ENCODE measurements at places on chromosomes 2 and 18.

DNA sequence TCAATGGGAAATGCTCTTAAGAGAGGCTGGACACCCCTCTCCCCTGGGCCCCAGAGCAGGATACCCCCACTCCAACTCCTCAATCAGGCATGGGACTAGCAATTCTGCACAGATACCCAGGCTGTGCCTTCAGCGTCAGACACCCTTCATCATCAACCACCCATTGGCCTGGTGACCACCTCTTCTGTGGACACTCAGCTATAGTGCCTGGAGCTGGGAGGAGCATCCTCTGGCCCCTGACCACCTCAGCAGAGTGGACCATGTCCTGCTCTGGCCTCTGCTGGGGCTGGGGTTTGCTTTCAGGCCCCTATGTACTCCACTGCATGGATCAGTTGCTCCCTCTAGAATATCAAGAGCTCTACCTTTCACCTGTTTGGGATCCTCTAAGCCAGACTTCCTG is 35.1 kb downstream of the TGFA start:
- DNase-seq: no peak

- peak; percentile 66 for DNase-seq
Measured at GRCh38 chr2:43226955-43227829, 786 bp upstream of the ZFP36L2 start.

DNA sequence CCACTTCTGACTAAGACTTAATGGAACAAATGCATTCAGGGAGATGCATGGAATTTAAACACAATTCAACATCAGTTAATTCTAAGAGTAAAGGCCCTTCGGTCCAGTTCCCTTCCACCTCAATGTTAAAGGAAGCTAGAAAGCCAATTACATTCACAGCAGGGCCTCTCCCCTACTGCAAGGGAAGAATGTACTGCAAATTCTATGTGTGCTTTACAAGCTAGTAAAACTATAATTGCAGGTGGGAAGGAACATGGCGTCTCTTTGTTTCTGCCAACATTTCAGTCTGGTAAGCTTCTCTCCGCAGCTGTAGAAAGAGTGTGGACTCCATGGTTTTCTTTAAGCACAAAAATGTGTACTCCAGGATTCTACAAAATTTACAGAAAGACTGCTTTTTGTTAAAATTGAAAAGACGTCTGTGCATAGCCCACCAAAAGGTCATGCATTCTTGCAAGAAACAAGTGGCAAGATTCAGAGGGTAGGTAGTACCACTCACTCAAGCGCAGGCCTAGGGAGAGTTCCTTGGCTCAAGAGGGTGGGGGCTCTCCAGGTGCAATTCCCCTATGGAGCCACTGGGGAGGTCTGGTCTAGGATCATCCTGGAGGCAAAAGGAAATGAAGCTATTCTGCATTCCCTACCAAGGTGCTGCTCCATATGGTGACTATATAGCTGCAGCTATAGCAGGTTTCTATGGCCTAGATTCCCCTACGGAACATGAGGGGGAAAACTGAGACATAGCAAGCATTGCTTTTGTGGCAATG is 127.0 kb upstream of the FZD5 start:
- DNase-seq: peak; percentile 8

DNA sequence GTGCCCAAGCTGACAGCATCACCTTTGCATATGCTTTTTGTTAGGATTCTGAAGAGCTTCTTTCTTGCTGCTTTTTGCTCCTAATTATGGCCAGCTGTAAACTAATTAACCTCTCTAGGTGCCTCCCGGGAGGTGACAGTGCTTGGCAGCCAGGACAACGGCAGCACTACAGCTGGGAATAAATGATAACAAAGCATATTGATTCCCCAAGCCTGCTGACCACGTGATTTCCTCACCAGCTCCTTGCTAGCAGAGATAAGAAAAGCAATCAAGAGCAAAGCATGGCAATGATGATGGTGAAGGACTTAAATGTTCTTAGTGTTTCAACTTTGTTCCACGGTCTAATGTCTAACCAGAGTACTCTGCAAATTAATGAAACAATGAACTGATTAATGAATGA is 1074.4 kb upstream of the GYPC start:
- peak; percentile 40 for DNase-seq

- DNase-seq: no peak
Measured at GRCh38 chr2:147386284-147386683, 458.5 kb upstream of the ACVR2A start.

- no peak for DNase-seq
Measured at GRCh38 chr2:119154076-119154475, 4.5 kb downstream of the C1QL2 start.

GRCh38 chr18:54749291-54749690 is 79.0 kb upstream of the RAB27B start:
- DNase-seq: no peak

DNA sequence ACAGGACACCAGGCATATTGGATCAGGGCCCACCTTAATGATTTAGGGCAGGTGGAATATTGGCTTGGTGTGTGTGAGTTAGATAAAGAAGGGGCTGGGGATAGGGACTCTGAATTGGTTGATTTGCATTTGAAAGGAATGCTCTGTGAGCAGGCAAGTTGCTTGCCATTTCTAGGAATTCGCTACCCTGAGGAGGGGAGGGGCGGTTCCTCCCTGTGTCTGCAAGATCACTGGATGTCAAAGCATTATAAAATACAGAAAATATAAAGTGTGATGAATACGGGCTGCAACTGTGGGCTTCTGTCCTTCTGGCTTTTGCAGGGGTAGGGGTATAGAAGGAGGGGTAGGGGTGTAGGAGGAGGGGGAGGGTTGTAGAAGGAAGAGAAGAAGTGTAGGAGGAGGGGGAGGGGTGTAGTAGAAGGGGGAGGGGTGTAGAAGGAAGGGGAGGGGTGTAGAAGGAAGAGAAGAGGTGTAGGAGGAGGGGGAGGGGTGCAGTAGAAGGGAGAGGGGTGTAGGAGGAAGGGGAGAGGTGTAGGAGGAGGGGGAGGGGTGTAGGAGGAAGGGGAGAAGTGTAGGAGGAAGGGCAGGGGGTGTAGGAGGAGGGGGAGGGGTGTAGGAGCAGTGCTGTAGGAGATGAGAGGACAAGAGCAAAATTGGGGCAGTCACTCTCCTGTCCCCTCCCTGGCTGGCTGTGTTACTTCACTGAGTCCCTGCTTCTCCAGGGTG is 238.0 kb upstream of the COPS8 start:
- DNase-seq: no peak

DNA sequence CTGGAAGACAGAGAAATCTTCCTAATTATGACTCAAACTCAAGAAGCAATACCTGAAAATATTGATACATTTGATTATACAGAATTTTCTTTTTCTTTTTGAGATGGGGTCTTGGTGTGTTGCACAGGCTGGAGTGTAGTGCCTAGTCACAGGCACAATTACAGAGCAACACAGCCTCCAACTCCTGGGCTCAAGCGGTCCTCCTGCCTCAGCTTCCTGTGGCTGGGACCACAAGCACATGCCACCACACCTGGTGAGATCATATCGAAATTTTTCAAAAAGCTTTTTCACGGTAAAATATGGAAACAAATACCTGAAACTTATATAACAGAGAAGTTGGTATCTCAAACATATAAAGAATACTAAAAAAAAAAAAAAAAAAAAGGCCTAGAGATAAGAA is 27.9 kb downstream of the TGFBRAP1 start:
- DNase-seq: no peak

GRCh38 chr2:120771111-120771780 is 35.6 kb downstream of the GLI2 start:
- DNase-seq: no peak

DNA sequence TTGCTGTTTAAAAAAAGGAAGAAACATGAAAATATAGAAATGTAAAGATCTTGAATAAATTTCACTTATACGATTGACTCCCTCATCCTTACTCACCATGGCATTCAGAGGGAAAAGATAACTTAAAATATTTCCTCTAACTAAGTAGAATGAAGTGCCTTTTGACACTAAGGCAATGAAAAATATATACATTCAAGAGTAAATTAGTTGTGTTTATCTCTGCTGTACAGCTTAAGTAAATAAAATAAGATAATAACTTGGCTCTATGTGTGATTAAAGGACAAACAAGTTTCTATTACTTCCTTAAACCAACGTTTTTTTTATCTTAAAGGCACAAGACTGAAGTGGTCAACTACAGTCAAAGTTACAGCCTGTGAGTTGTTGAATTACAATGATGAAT is 142.3 kb upstream of the LRRTM4 start:
- DNase-seq: no peak

GRCh38 chr18:10349561-10349960 is 104.9 kb upstream of the APCDD1 start:
- no peak for DNase-seq

DNA sequence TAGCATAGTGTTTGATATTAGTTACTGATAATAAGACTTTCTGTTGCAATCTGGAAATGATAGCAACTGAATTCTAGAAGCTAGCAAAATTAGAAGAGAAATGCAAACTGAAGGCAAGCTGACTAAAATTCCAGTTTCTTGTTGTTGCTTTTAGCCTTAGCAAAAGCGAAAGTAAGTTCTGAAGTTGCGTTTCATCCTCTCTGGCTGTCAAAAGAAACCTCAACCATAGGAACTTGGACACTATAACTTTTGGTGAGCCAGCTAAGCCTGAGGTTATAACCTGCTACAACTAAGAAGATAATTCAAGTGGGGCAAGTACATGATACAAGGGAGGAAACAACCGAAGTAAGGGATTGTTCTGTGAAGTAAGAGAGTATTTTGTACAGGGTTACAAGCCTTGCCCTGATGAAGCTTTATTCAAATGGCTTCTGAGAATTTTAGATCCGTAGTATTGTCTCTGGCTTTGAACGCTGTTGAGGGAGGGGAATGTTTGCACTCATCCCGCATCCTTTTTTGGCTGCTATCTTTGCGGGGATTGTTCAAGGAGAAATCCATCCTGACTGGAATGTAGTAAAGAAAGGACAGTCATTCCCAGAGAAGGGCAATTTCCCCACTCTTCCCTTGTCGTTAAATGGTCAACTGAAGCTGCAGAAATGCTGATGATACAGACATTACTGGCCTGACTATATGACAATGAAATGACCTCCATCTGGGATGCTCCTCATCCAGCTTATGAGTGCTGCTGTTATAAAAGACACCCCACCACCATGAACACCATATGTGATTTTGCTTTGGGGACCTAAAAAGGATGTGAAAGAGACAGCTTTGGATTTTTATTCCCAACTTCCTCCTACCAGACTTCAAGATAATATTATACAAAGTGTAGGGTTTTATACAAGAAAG is 7.0 kb upstream of the TMX3 start:
- DNase-seq: no peak

GRCh38 chr2:69798909-69799526 is 30.4 kb upstream of the GMCL1 start:
- no peak for DNase-seq

- DNase-seq: peak; percentile 86
Measured at GRCh38 chr2:45823723-45824206, 172.3 kb downstream of the PRKCE start.

DNA sequence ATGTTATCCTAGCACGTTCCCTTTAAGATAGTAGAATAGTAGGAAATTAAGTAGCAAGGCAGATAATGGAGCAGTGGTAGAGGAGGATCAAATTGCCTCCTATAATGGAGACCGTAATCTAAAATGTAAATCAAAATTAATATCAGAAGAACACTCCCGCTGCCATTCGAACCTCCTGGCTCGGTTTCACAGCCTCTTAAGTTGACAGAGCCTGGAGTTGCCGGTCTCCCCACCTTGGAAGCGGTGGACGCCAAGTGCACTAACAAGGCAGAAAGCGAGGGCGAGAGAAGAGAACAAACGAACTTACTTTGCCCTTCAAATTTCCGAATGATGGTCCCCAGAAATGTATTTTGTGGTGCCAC is 450 bp downstream of the KCNH7 start:
- DNase-seq: peak; percentile 68

DNA sequence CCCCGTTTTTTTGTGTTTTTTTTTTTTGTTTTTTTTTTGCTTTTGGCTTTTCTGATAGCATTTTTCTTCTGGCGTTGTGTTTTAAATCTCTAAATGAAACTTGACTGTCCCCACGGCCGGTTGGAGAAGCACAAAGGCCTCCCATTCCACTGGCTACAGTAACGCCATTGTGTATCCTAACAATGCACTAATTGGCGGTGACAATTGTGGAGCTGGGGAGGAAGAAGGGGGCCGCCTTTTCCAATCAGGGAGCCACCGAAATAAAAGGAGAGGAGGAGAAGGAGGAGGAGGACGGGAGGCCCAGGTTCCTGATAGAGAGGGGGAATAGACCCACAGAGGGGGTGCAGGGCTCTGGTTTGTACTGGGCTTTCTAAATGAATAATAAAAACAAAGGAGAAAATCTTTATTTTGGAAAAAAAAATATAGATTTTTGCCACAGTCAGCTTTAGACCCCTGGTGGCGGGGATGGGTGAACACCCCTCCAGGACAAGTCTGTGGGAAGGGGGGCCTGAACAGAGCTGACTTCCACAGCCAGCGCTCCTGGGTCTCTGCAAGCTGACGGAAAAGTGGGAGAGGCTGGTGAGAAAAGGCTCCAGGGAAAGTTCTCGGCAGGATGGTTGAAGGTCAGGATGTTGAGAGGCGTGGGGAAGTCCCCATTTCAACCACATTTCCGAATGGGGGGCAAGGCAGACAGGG is 43.7 kb upstream of the FZD5 start:
- no peak for DNase-seq

GRCh38 chr2:142914507-142915313 is 37.2 kb downstream of the KYNU start:
- no peak for DNase-seq

DNA sequence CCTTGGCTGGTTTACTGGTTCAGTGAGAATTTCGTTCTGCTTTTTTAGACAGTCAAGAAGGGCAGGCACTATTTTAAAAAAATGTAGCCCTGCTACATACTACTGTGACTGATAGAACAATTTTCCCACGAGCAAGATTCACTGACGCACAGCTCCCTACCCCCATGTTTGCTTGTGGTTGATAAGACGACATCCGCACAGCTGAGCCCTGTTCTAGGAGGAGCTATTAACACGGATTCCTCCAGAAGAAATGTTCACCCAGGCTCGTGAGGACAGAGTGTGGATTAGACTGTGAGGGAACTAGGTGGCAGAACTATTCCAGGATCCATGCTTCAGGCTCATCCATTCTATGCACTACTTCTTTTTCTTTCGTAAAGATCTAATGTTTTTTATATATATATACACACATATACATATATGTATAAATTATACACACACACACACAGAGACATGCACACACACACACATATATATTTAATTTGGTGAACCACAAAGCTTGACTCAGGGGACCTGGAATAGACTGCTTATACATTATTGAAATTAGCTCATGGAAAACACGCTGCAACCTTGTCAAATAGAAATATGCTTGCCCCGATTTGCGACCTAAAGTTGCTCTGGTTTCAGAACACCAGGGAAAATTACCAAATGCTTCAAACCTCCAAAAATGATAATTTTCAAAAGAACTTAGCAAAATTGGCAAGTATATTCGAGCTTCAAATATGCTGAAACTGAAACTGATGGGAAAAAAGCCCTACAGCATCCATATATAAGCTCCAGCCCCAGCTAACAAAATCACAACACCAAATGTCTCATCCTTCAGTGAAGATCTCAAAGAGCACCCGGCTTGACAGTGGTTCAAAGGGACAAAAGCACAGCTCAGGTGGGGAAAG is 370.4 kb downstream of the SOCS6 start:
- no peak for DNase-seq

- DNase-seq: no peak
Measured at GRCh38 chr2:30759481-30759880, 47.8 kb downstream of the CAPN13 start.
